Stimulated activated CD4-positive, alpha-beta T cell treated with anti-CD3 and anti-CD28 coated beads, TNF-alpha, amount 100 ng/mL, for 24 hours (primary cell): ENCODE measurements at places on chromosomes 13 and 19.

GRCh38 chr13:43240278-43240677 is 216.9 kb downstream of the DNAJC15 start:
- DNase-seq = no peak

DNA sequence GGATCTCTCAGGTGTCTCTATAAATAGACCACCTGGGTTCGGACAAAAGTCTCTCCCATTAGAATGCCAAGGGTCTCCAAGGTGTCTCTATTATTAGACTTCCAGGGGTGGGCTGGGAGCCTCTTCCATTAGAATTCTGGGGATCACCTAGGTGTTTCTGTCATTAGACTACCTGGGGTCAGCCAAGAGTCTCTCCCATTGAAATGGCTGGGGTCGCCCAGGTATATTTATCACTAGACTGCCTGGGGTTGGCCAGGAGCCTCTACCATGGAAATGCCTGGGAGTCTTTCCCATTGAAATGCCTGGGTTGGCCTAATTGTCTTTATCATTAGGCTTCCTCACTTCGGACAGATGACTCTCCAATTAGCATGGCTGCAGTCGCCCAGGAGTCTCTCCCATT is 1565.5 kb downstream of the UQCRFS1 start:
- DNase-seq = no peak

GRCh38 chr13:49063011-49063410 is 87.3 kb downstream of the FNDC3A start:
- no peak for DNase-seq

DNA sequence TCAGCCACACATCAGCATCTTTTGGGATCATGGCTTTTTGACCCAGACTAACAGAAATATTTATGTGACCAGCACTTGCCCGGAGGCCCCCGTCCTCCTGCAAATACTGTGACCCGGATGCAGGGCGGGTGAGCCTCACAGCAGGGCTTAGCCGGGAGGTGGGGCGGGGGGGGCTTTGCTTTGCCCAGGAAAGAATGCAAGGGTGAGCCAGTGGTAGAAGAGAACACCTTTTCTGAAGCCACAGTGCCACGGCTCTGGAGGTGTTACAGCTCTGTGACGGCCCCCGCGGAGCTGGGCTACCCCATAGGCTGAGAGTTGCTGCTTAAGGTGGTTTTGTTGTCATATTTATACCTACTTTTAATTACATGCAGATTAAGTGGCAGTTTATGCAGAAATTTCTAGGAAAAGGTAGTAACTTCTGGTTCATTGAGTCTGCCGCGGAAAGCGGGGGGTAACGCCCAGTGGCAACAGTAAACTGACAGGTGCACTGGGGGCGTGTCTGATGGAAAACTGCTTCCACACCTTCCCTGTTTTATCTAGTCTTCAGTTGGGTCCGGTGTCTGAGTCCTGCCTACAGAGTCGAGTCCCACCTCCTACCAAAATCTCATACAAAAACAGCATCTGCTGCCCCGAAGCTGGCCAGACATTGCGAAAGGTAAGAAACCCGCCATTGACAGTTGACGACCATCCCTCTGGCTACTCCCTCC is 187.9 kb downstream of the TEX29 start:
- no peak for DNase-seq

- no peak for DNase-seq
These were observed 63.4 kb downstream of the INSR start for GRCh38 chr19:7230826-7231225.

- DNase-seq = no peak
These were observed 62.2 kb upstream of the NBEA start for GRCh38 chr13:34879851-34880250.

DNA sequence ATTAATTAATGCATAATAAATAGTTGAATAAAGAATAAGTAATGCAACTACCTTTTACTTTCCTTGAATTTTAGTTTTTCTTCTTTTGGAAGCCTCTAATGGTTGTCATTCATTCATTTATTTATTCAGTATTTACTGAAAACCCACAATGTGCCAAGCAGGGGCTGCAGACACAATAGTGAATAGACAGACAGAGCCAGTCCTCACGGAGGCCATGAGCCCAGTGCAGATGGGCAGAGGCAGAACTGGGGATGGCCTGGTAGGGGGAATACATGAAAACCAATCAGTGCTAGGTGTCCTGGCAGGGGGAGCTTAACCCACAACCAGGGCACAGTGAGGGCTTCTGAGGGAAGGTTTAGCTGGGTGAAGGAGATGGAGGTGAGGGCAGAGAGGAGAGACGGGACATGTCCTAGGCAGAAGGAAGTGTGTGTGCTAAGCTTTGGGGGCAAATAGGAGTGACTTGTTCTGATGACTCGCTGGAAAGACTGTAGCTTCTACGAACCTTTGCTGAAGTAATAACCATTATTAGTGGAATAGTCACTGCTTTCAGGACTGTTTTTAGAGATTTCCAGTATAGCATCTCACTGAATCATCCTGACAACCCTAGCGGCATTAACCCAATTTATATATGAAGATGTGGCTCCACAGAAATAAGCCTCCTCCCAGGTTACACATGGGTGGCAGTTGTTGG is 55.9 kb downstream of the ERCC5 start:
- no peak for DNase-seq

DNA sequence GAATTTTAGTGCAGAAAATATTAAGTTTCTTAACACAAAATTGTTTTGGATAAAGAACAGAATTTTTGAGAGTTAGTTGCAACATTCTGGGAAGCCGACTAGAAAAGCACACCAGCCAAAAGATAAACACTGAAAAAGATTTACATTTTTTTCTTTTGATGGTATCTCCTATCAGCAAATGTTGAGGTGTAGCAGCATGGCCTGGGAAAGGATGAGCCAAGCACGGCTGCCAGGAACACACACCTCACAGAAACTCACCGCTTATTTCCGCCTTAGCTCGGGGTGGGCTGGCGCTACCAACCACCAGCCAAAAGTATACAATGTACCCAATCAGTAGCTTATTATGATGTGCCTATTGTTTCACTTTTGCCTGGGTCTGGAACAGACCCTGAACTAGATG is 134.7 kb downstream of the MIPEP start:
- DNase-seq = no peak

- no peak for DNase-seq
These were observed 40.7 kb upstream of the VWA8 start for GRCh38 chr13:42001580-42001979.

DNA sequence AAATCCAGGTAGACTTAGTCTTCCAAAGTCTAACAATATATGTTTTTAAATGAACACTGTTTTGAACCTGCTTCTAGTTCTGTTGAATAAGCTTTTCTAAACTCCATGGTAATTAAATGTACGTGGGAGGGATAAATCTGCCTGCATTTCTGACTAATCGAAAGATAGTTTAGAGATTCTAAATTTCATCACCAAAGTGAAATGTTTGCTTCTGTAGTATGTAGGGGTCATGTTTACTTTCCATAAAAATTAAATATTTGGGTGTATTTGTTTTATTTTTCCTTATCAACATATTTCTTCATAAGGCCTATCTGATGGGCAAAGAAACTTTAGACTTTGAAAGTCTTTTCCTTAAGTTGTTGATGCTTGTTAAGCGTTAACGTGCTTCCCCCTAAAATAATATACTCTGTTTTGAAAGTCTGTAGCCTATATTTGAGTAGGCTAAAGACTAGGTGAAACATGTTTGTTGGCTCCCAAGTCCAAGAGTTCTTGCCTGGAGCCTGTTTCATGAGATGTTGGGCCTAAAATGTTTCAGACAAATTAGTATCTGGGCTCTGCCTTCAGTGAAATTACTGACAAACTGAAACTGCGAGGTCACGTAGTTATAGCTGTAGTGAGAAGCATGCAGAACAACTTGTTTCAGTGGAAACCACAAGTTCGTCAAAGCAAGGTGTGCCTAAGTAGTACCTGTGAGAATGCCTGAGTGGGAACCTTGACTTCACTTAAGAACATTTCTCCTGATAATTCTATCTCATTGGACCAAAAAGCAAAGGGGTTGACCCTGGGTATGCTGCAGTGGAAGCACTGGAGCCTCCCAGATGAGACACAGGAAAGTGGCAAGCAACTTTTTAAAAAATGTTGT is 126.2 kb downstream of the LMO7 start:
- DNase-seq = no peak

GRCh38 chr13:22403144-22403543 is 732.3 kb downstream of the FGF9 start:
- DNase-seq = no peak

DNA sequence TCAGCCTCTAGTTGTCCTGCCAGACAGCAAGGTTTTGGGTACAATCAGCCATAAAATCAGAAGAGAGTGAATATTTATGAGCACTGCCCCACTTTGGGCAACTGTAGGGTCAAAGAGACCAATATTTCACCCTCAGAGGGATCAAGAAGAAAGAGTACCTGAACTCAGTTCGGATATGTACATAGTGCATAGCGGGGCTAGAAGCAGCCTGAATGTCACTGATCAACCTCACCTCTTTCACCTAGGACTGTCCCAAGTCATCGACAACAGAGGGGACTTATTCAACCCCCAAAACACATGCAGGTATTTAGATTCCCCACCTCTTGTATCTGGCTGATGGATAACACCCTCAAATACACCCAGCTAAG is 446.9 kb downstream of the COG6 start:
- no peak for DNase-seq

DNA sequence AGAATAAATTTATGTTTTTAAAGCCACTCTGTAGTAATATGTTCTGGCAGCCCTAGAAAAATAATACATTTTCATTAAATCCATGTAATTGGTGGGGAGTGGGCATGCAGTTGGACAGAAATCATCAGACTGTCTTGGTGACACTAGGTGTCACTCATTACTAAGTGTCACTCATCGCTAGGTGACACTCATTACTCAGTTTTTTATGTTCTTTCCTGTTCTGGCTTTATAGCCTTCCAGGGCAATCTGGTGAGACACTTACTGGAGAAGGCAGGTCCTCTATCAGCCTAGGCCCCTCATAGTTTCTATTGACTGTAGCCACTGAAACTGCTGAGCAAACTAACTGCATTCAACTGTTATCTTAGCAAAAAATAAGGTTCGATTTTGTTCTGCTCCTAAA is 542.1 kb downstream of the SLITRK1 start:
- no peak for DNase-seq

GRCh38 chr13:97141564-97142005 is 80.5 kb upstream of the MBNL2 start:
- no peak for DNase-seq

- DNase-seq = no peak
These were observed 22.3 kb downstream of the CEBPG start for GRCh38 chr19:33395561-33396550.

DNA sequence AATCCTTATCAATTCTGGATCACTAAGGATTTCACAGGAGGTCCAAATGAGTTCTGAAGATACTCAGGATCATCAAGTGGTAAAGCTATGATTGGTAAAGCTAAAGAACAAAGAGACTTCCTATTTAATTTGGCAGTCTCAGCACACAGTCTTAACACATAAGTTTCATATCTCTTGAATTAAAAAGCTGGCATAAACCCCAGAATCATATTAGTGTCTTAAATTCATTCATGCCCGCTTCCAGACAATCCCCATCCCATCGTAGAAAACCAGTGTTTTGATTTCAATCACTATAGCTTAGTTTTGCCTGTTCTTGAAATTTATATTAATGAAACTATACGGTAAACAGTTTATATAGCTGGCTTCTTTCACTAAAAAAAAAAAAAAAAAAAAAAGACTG is 278.7 kb downstream of the DIAPH3 start:
- DNase-seq = no peak

DNA sequence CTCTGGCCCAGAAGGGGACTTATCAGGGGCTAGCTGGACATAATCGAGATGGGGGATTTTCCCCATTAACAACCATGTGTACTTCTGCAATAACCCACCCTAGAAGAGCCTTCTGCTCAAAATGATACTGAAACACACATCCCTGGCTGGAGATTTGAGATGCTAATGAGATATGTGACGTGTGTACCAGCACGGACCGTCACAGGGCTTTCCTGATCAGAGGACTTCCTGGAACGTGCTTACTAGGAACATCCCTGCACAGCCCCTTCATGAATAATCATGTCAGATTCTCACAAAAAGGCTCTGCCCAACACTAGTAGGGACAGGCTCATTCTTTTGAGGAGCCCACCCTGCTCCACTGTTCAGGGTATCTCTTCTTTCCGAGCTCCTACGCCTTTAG is 6.5 kb upstream of the ERVV-1 start:
- DNase-seq = no peak

- no peak for DNase-seq
These were observed 39.5 kb downstream of the PCCA start for GRCh38 chr13:100128373-100128772.

DNA sequence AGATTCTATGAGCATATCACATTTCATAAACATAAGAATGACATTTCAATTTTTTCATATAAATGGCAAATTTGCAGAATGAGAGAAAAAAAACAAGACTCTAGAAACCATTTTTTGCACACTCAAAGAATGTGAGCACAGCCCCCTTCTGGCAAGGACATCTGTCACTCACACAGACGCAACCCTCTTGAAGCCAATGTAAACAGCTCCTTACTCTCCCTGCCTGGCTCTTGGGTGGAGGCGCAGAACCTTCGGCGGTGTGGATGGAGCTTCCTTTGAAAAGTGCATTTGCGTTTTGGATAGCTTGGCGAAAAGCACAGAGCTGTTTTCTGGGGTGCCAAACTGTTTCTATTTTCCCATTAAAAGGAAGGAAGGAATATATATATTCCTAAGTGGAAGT is 367.6 kb upstream of the TSHZ3 start:
- no peak for DNase-seq

DNA sequence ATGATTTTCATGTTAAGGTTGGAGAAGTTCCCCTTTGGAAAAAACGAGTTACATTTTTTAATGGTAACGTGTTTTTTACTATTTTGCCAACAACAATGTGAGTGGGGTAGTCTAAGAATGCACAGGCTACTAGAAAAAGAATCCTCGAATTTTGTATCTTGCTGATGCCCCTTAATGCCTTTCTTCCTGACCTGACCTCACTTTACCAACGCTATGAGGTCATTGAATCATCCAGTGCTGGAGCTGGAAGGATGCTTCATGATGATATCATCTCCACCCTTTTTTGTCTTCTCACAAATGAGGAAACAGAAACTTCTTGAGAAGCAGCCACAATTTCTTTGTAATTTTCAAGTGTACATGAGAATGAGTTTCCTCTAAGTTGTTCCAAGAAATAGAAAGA is 8.2 kb upstream of the UBL3 start:
- DNase-seq = no peak

GRCh38 chr13:31846961-31847752 is 107.8 kb downstream of the RXFP2 start:
- no peak for DNase-seq

DNA sequence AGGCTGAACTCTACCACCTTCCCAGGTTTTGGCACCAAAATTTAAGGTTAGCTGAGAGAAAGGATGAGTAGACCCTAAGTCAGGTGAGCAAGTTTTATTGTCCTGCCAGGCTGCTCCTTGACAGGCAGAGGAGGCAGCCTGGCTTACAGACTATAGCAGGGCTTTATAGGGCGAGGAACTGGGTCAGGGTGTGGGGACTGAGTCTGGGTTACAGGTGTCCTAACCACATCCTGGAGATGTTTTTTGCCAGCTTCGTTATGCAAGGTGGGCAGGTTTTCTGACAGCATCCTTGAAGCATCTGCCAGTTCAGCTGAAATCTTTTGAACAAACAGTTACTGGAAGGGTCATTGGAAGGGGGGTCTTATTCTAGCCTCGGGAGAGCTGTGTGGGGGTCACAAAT is 905.7 kb upstream of the SLITRK5 start:
- no peak for DNase-seq
